H4 (cell line): ENCODE measurements at places on chromosomes 7 and 10.

DNA sequence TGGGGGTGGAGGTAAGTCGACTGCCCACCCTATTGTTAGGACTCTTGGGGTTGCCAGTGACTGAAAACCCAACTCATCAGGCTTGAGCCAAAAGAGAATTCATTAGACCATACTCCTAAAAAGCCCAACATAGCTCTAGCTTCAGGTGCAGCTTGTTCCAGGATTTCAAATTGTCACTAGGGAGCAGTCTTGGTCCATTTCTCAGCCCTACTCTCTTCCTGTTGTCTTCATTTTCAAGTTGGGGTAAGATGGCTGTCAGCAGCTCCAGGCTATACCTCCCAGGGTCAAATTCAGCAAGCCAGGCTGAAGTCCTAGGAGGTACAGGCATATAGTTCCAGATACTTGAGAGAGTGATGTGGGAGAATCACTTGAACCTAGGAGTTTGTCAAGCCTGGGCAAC is 14.9 kb upstream of the COL13A1 start:
- no peak for DNase-seq

- DNase-seq = no peak
These were observed 9.8 kb downstream of the USP6NL start for GRCh38 chr10:11601670-11602069.

DNA sequence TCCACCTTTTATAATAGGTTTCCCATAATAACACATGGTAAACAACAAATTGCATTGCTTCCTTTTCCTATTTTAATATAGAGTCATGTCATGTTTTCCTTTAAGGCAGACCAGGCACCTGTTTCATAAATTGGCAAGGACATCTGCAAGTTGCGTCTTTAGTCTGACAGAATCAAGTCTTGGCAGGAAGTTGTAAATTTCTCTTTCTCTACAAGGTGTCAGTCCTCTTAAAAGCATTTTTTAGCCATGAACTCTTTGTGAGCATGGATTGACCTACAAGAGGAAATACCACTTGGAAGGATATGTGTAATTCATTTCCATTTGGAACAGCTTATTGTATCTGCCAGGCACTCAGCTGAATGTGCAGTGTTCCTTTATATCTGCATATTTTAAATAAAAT is 176.8 kb downstream of the PRKG1 start:
- DNase-seq = no peak

DNA sequence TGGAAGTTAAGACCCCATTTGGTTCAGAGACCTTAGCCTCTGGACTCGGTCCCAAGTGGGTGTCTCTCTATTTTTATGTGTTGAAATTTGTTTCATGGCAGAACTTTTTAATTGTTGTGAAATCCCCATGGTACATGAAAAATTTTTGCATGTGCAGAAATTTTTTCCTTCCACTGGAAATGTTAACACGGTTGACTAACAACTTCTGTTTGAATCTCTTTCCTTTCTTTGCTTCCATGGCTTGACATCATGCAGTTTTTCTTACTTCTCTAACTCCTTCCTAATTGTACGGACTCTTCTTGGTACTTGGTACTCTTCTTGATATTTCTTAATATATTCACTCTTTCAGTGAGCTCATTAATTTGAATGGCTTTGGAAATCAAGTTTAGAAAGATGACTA is 18.3 kb downstream of the MDFIC start:
- no peak for DNase-seq

- DNase-seq = peak; percentile 45
These were observed 75.7 kb upstream of the ASAH2 start for GRCh38 chr10:50326757-50327701.

DNA sequence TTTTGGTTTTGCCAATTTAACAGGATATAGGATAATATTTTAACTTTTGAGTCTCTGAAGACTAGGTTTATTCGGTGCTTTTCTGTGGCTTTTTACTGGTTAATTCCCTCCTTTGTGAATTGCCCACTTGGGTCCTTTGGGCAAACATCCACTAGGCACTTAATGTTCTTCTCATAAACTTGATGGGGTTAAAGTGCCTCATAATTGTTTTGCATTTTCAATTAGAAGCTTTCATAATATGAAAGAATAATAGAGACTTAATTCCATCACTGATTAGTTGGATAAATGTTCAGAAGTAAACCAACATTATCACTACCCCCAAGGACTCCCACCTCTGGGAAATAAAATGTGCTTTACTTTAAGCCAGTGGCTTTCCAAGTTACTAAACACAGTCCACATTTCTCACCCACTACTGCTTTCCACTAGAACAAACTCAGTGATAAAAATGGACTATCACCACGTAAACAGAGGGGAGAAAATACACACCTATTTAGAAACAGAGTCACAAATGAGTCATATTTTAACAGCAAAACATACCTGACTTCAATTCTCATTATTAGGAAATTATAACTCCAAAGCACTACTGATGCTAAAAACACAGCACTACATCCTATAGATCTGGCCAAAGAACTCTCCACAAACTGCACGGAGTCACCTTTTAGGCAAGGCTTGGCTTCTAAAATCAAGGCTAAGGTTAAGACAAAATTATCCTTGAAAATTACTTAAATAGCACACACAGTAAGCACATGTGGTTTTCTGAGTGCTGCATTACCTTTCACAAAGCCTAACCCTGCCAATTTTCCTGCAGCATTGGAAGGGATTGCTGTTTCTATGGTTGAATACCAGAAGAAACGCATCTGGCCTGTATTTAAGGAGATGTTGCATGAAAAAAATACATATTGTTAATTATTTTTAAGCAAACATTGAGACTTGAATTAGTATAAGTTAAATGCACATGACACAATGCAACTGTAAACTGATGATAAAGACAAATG is 41.2 kb downstream of the PARD3 start:
- no peak for DNase-seq

GRCh38 chr10:130127364-130128061 is 8.7 kb upstream of the GLRX3 start:
- DNase-seq = peak; percentile 67

DNA sequence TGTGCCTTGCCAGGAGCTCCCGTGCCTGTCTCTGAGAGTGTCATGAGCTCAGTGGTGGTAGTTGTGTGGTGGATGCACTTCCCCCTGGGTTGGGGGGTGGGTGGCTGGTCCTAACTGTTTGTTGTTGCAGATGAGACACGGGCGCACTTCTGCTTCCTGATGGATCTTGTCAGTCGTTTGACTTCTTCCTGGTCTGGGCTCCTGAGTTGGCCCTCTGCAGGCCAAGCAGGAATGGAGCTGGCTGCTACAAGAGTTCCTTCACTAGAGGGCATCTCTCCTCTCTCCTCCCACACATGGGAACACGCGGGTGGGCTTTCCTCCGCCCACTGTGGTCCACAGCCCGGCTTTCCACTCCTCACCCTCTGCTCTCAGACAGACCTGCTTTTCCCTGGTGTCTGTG is 82.0 kb downstream of the BMS1 start:
- DNase-seq = no peak

GRCh38 chr7:55966851-55967250 is 2.5 kb downstream of the NIPSNAP2 start:
- no peak for DNase-seq

- no peak for DNase-seq
These were observed 106.7 kb downstream of the CUX1 start for GRCh38 chr7:101924171-101924570.

- peak; percentile 84 for DNase-seq
These were observed 6.5 kb downstream of the BAIAP2L1 start for GRCh38 chr7:98394377-98394836.

- no peak for DNase-seq
These were observed 70.2 kb downstream of the PIP4K2A start for GRCh38 chr10:22644222-22644621.

DNA sequence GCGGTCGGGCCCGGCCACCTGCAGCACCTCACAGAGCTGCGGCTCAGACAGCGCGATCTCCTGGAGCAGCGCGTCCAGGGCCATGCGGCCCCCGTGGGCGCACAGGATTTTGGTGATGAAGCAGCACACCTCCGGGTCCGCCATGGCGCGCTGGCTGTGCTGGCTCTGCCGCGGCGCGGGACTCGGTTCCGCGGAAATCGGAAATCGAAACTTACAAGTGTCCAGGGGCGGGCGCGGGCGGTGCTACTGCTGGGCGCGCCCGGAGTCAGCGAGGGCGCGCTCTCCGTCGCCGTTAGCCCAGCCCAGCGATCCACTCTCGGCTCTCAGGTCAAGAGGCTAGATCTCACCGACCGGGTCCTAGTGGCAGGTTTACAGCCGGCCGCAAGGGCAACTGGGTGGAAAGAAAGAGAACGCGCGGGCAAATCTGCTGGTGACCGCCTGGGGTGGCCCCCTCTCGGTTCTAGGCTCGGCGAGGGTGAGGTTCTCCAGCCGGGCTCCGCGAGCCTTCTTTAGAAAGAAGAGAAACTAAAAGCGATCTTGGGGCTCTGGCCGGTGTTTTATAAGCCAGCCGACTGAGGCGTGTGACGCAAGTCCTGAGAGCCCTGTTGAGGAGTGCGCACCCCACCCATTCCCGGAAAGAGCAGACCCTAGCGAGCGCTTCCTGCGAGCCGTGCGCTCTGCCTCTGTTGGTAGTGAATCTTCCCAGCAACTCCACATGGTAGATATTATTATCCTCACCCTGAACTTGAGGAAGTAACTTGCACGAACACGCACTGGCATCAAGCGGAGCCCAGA is at the start of gene ZC3HAV1:
ZC3HAV1 (minus strand) TSS at position 533 of the 795 bp plus-strand sequence; CDS start at position 144, 389 bp downstream.
- peak; percentile 72 for DNase-seq

- no peak for DNase-seq
These were observed 145.2 kb downstream of the HERPUD2 start for GRCh38 chr7:35549781-35550180.

GRCh38 chr10:103874730-103875129 is 19.4 kb upstream of the SH3PXD2A start:
- no peak for DNase-seq

DNA sequence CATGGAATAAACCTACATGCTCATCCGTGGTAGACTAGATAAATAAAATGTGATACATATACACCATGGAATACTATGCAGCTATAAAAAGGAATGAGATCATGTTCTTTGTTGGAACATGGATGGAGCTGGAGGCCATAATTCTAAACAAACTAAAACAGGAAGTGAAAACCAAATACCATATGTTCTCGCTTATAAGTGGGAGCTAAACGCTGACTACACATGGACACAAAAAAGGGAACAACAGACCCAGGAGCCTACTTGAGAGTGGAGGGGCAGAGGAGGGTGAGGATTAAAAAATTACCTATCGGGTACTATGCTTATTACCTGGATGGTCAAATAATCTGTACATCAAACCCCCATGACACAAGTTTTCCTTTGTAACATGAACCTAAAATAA is 68.7 kb upstream of the SEC61G start:
- no peak for DNase-seq

DNA sequence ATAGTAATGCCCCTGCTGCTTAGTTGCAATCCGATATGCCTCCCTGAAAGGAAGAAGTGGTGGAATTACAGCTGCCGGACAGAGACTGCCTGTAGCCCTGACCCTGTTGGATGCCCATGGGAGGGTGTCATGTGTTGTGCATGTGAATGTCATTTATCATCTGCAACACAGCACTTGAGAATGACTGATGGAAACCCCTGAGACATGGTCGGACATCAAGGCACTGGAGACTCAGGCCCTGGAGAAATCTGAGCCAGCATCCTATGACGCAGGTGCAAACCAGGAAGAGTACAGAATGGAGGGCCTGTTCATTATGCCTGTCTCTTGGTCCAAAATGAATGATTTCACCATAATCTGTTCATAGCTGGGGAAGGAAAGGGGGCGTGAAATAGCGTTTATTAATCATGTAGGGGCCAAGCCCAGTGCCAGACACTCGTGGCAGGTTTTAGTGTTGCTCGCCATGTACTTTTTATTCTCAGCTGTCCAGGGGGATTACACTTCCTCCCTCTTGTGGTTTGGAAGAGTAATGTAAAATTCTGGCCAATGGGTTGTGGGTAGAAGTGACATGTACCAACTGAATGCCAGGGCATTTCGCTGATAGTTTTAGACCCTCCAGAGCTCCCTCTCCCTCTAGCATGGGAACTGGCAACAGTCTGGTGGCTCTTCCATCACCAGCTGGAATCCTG is 23.0 kb upstream of the LEP start:
- no peak for DNase-seq

DNA sequence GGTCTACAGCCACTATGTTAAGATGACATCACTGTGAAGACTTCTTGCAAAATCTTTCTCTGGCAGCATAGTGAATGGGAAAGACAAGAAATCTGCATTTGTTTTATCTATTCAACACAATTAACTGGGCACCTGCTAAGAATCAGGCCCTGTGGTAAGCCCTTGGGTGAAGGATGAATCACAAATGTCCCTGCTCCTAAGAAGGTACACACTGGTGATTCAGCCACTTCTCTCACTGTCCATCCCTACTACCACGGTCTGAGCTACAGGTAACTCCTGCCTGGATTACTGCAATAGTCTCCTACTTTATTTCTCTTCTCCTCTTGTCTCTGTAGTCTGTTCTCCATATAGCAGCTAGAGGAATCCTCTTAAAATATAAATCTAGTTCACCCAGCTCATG is 116.1 kb downstream of the HIBADH start:
- DNase-seq = no peak

- DNase-seq = no peak
These were observed 185.6 kb downstream of the FANK1 start for GRCh38 chr10:126081841-126082466.

DNA sequence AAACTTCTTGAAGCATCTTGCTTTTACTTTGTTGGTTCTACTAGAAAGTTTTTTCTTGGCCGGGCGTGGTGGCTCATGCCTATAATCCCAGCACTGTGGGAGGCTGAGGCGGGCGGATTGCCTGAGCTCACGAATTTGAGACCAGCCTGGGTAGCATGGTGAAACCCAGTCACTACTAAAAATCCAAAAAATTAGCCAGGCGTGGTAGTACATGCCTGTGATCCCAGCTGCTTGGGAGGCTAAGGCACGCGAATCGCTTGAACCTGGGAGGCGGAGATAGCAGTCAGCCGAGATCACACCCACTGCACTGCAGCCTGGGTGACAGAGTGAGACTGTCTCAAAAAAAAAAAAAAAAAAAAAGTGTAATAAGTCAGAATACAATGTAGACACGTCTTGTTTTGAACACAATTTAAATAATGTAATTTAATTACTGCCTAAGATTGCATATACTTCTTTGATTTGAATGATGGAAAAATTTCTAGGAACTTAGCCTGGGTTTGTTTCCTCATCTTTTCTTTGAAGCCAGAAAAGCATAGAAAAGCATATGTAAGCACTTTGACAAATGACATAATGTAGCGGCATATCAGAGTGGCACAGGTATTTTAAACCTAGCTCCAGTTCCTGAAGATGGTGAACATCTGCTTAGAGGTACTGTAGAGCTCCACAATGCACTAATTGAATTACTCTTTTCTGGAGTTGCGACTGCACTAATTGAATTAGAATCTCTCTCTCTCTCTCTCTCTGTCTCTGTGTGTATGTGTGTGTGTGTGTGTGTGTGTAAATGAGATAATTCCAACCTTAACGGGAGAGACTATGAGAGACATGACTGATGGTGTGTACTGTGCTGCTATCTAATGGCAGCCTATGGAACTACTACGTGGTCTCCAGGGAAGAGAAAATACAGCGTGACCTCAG is 87.8 kb downstream of the BTRC start:
- peak; percentile 83 for DNase-seq

DNA sequence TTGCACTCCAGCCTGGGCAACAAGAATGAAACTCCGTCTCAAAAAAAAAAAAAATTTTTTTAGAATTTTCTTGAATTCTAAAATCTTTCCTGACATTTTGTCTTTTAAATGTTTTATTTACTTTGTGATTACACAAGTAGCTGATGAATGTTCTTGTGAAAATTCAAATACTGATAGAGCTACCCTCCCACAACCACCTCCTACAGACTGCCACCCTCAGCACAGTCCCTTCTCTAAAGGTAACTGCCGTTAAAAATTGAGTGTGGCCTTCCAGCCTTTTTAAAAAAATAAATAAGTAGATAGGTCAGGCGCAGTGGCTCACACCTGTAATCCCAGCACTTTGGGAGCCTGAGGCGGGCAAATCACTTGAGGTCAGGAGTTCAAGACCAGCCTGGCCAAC is 15.1 kb downstream of the ENO4 start:
- DNase-seq = no peak

- DNase-seq = no peak
These were observed 13.7 kb downstream of the ADAP1 start for GRCh38 chr7:940599-941408.
